ENCODE measurements at places on chromosomes 13 and 19. TPM values are rescaled to one million over a fixed set of nuclear protein-coding genes. Genes with fewer than 3 reads are reported as not detected.
A peak's percentile ranks its signal among the peaks of the same experiment; 100 is the strongest.

The FGF22 gene
- 0.93 TPM for polyA plus RNA-seq

The ZNF558 gene
- polyA plus RNA-seq: 28.1 TPM

The PLK5 gene
- polyA plus RNA-seq: not detected

The CCDC106 gene
- polyA plus RNA-seq: 27.1 TPM

The SIN3B gene
- polyA plus RNA-seq: 31.2 TPM

GRCh38 chr13:95123726-95124125 lies 177.5 kb downstream of the ABCC4 start:
- no peaks in the 10 kb centered on the region for H3K4me1 ChIP-seq
- H3K27me3 ChIP-seq: no peaks in the 10 kb centered on the region
- DNase-seq: no peak
- peaks cover 3% of the 10 kb centered on the region for H3K36me3 ChIP-seq
- H3K4me3 ChIP-seq: no peak overlapping the region
- no peak overlapping the region for H3K27ac ChIP-seq

DNA sequence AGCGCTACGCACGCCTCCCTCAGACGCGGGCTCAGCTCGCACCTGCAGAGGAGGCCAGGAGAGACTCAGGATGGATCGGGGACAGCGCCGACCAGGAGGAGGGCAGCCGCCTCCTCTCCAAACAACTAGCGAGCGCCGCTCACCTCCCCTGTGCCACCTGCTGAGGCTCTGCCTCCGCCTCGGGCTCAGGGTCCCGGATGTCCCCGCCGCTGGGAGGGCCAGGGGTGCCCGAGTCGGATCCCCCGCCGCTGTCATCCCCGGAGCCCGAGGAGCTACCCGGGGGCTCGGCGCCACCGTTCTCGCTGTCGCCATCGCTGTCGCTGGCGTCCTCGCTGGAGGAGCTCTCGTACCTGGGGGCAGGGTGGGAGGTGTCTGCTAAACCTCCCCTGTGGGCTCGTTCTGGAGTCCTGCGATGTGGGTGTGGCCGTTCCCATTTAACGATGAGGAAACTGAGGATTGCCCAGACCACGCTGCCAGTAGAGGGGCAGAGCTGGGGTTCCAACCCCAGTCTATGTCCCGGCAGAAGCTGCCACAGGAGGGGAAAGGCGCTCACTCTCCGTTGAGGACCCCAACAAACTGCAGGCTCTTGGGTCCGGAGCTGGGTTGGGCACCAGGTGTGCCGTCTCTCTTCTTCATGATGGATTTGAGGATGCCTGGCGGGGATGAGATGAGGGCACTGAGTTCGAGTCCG lies 9.2 kb downstream of the KANK3 start:
- no peaks in the 10 kb centered on the region for H3K4me1 ChIP-seq
- no peak overlapping the region for H3K27ac ChIP-seq
- peak; percentile 38 for DNase-seq
- H3K27me3 ChIP-seq: peaks cover 47% of the 10 kb centered on the region

GRCh38 chr19:45515807-45516401 lies 8.6 kb downstream of the VASP start:
- no peaks in the 10 kb centered on the region for H3K27me3 ChIP-seq
- no peak overlapping the region for H3K27ac ChIP-seq
- H3K4me3 ChIP-seq: no peak overlapping the region

DNA sequence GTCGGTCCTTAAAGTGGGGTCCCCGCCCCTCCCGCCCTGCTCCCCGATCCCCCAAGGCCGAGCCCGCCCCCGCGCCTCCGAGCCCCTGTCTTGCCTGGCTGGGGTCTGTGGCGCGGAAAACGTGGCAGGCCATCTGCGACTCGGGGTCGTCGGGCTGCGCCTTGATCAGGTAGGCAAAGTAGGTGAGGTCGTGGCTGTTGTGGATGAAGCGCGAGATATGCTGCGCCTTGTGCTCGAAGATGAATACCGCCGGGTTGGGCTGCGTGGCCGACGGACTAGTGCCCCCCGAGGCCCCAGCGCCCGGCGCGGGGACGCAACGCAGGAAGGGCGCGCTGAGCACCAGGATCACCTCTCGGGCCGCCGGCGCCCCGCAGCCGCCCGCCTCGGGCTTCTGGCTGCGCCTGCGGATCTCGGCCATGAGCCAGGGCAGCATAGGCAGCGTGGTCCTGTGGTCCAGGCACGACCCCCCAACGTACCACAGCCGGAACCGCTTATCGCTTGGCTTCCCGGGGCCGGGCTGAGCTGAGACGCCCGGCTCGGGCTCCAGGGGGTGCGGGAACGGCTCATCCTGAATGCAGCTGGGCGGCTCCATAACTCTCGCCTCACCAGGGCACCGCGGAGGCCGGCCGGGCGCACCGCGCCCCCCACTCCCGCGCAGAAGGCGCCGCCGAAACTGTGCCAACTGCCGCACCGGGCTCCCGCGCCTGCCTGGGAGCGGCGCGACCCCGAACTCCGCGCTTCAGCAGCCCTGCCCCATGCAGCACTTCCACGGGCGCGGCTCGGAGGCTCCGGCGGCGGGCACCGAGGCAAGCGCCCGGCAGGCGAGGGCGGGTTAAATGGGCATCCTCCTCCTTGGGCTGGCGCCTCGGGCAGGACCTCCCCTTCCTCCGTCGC lies 546 bp downstream of the TBC1D4 start:
- peaks cover 12% of the 10 kb centered on the region for H3K4me1 ChIP-seq
- no peaks in the 10 kb centered on the region for H3K36me3 ChIP-seq
- no peaks in the 10 kb centered on the region for H3K27me3 ChIP-seq
- H3K27ac ChIP-seq: peak overlapping the region; percentile 59

DNA sequence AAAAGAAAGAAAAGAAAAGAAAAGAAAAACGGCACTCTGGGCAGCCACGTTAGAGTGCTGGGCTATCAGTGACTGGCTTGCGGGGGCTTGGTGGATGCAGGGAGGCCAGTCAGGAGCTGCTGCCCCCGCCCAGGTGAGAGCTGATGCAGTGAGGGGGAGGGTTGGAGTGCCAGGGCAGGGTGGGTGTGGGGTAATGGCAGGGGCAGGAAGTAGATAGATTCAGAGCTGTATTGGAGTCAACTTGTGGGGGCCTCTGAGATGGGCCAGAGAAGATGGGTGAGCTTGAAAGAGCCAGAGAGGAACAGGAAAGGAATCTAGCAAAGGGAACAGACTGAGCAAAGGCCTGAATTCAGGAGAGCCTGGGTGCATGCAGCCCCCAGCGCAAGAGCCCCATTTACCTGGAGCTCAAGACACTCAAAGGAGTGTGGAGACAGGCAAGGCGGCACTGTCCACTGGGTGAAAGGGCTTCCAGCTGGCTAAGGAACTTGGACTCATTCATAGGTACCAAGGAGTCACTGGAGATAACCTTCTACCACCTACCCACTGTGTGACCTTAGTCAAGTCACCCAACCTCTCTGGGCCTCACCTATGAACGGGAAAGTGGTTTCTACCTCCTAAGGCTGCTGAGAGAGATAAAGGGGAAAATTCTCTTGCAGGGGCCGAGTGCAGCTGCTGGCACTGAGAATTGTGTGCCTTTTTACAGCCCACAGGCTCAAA lies 20.2 kb downstream of the VSTM2B start:
- H3K27ac ChIP-seq: no peak overlapping the region
- H3K27me3 ChIP-seq: no peaks in the 10 kb centered on the region
- H3K4me3 ChIP-seq: no peak overlapping the region
- H3K4me1 ChIP-seq: no peaks in the 10 kb centered on the region
- DNase-seq: no peak

GRCh38 chr19:5017235-5017634 lies 48.3 kb downstream of the KDM4B start:
- no peaks in the 10 kb centered on the region for H3K27me3 ChIP-seq
- no peaks in the 10 kb centered on the region for H3K4me1 ChIP-seq
- peaks cover 6% of the 10 kb centered on the region for H3K36me3 ChIP-seq
- no peak overlapping the region for H3K27ac ChIP-seq

- no peaks in the 10 kb centered on the region for H3K36me3 ChIP-seq
- no peak for DNase-seq
- H3K4me3 ChIP-seq: no peak overlapping the region
- H3K4me1 ChIP-seq: no peaks in the 10 kb centered on the region
- H3K27ac ChIP-seq: no peak overlapping the region
These were observed 234.3 kb downstream of the TEX29 start for GRCh38 chr13:111554539-111555267.

- no peaks in the 10 kb centered on the region for H3K27me3 ChIP-seq
- H3K36me3 ChIP-seq: no peaks in the 10 kb centered on the region
- no peak for DNase-seq
- H3K27ac ChIP-seq: no peak overlapping the region
- H3K4me3 ChIP-seq: no peak overlapping the region
- no peaks in the 10 kb centered on the region for H3K4me1 ChIP-seq
These were observed 50.5 kb downstream of the SGCG start for GRCh38 chr13:23231241-23231640.

DNA sequence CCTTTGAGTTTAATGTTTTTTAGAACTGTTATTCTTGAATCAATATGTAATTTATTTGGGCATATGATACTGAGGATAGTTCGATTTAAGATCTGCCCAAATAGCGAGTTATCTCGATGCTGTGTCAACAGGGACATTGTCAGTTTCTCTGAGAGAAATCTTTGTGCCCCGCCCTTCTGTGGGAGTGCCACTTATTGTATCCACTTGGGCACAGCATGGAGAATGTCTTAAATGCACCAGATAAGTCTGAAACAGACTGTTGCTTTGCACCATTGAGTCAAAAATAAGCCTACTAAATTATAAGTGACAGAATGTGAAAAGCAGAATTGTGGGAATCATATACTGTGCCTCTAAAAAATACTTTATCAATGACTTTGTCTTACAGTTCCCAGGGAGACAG lies 45.6 kb downstream of the RNASEH2B start:
- DNase-seq: no peak
- H3K27me3 ChIP-seq: no peaks in the 10 kb centered on the region
- H3K27ac ChIP-seq: no peak overlapping the region

GRCh38 chr13:110391273-110391672 lies 84.2 kb downstream of the COL4A2 start:
- H3K27me3 ChIP-seq: no peaks in the 10 kb centered on the region
- DNase-seq: no peak
- peaks cover 34% of the 10 kb centered on the region for H3K4me1 ChIP-seq
- peak overlapping the region; percentile 94 for H3K27ac ChIP-seq
- no peaks in the 10 kb centered on the region for H3K36me3 ChIP-seq

GRCh38 chr13:63864171-63864902 lies 2448.7 kb upstream of the PCDH20 start:
- no peak for DNase-seq
- no peaks in the 10 kb centered on the region for H3K27me3 ChIP-seq
- H3K36me3 ChIP-seq: no peaks in the 10 kb centered on the region
- no peak overlapping the region for H3K4me3 ChIP-seq
- no peak overlapping the region for H3K27ac ChIP-seq
- H3K4me1 ChIP-seq: no peaks in the 10 kb centered on the region

GRCh38 chr13:20567881-20568528 lies 1.0 kb downstream of the IFT88 start:
- peak overlapping the region; percentile 93 for H3K27ac ChIP-seq
- DNase-seq: no peak
- H3K4me3 ChIP-seq: peak overlapping the region; percentile 88
- no peaks in the 10 kb centered on the region for H3K27me3 ChIP-seq
- peaks cover 4% of the 10 kb centered on the region for H3K4me1 ChIP-seq
- no peaks in the 10 kb centered on the region for H3K36me3 ChIP-seq

GRCh38 chr13:73299787-73300186 lies 241.0 kb downstream of the KLF5 start:
- H3K4me1 ChIP-seq: no peaks in the 10 kb centered on the region
- H3K27me3 ChIP-seq: no peaks in the 10 kb centered on the region
- H3K4me3 ChIP-seq: no peak overlapping the region
- no peak for DNase-seq

- no peaks in the 10 kb centered on the region for H3K4me1 ChIP-seq
- H3K27ac ChIP-seq: no peak overlapping the region
- H3K27me3 ChIP-seq: no peaks in the 10 kb centered on the region
These were observed 49.5 kb upstream of the PCDH17 start for GRCh38 chr13:57582032-57582431.

DNA sequence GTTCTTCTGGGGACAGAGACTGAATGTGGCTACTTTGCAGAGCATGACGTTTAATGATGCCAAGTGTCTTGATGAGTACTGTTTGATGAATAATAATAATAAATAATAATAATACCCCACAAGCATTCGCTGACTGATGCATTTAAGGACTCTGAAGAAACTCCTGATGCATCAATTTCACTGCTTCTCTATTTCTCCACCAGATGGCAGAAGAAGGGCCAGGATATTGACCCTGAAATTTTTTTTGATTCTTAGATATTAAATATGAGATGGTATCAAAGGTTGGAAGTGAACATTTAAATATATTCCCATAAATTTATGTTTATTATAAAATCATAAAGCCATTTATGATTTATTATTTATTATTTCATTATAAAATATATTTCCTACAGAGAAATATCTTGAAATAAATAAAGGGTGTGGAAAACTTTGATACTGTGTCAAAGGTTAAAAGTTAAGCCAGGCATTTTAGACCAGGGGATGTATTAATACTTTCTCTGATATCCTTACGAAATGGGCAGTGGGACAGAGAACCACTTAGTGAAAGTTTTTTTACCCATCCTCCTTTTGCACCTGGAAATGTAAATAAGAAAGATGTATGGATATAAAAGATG lies 170.9 kb downstream of the LACC1 start:
- no peaks in the 10 kb centered on the region for H3K36me3 ChIP-seq
- peak; percentile 33 for DNase-seq
- peak overlapping the region; percentile 32 for H3K4me3 ChIP-seq
- H3K4me1 ChIP-seq: peaks cover under 1% of the 10 kb centered on the region

DNA sequence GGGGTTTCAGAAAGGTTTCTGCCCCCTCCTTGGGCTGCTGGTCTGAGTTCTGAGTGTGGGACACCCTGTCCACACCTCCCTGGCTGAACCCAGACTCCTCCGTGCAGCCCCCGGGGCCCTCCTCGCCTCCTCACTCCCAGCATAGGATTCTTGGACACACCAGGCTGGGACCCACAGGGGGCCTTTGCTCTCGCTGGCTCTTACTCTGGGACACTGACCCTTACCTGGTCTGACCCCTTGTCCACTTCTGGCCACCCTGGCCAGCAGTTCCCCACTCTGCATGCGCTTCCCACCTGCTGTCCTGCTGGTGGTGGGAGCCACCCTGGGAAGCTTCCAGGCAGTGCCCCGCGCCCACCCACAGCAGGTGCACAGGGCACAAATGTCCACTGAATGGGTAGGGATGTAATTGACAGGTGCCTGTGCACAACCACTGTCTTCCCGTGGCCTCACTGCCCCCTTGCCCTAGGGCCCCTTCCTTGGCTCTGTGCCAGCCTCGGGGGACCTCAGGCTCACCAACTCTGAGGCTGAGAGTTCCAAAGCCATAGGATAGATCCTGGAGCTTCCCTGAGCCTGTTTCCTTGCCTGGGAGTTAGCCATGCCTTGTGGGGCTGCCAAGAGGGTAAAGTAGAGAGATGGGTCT lies 7.0 kb upstream of the SLC25A42 start:
- H3K4me3 ChIP-seq: no peak overlapping the region
- H3K4me1 ChIP-seq: no peaks in the 10 kb centered on the region
- DNase-seq: no peak
- H3K27ac ChIP-seq: no peak overlapping the region

All from SK-N-SH (cell line).